NCI-H526 (cell line): ENCODE measurements at places on chromosomes 11 and 22.

- no peak for DNase-seq
Observed at GRCh38 chr11:19832901-19833300, 120.3 kb downstream of the NAV2 start.

DNA sequence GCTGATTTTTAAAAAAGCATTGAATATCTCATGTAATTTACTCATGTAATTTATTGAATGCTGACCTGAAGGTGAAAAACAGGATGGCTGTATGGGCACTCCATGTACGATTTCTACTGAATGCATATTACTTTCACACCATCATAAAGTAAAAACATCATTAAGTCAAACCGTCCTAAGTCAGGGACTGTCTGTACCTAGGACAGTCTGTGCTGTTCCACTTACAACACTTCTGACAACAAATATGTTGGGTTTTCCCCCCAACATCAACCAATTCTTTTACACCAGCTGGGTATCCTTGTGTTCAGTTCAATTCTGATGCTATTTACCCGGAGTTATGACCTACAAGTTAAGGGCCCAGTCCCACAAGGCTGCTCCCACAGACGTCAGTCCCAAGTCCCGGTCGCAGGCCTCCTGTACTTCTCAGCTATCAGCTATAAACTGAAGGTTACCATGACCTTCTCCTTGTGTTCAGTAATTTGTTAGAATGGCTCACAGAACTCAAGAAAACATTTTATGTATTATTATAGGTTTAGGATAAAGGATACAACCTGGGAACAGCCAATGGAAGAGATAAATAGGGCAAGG lies 17.0 kb downstream of the UVRAG start:
- DNase-seq = no peak

GRCh38 chr11:72676861-72677341 lies 2.7 kb upstream of the PDE2A start:
- DNase-seq = no peak

DNA sequence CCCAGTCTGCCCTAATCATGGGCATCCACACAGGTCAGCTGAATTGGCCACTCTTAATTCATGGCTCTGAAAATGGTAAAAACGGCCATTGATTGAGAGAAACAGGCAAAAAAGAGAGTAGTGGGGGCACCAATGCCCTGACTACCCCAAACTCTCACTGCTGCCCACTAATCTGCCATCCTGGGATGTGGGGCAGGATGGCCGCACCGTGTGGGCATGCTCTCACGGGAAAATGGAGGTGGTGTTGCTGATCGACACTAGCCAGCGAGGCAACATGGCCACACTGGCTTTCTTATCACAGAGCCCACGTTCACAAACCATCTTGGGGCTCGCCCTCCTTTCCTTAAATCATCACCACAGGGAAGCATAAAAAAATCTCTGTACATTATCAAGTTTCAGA lies 11.2 kb upstream of the TUB start:
- no peak for DNase-seq

GRCh38 chr11:44615041-44615755 lies 49.7 kb downstream of the CD82 start:
- no peak for DNase-seq

- no peak for DNase-seq
Observed at GRCh38 chr11:114610984-114611944, 15.7 kb upstream of the NXPE4 start.

GRCh38 chr11:28140689-28141455 lies 32.7 kb downstream of the METTL15 start:
- DNase-seq = no peak

DNA sequence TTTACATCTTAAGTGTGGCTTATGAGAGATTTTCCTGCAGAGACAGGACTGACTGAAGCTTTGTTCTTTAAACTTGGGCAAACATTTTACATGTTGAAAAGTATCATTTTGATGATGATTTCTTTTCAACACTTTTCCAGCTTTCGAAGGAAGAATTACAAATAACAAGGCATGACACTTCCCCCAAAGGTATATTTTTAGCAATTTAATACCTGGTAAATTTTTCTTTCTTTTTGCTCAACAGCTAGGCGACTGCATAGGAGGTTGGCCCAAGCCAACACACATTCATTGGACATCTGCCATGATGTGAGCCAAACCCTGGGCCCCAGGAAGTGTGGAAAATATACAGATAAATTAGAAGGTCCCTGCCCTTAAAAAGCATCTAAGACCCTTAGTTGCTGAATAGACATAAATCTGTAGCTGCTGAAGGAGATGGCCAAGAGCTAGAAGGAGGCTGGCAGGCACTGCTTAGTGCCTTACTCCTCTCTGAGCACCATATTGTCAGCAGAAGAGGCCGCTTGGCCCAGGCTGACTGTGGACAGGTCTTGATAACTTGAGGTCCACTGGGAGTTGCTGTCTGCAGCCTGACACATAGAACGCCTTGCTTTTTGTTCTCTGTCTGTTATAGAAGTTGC lies 53.3 kb upstream of the CD44 start:
- DNase-seq = no peak

DNA sequence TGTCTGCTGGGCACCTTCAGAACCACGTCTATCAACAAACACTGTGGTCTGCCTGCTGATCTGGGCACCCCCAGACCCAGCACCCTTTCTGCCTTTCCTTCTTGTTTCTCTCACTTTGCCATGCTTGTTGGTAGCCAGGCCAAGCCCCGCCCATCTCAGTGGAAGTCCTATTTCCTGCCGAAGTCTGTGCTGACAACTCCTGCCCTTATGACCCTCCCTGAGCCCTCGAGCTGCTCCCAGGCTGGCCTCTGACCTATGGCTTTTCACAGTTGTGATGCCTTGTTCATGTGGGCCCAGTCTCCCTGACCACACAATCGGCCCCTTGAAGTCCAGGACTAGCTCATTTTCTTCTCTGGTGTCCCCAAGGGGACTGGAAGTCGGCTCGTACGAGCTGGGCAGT lies 132.1 kb downstream of the DSCAML1 start:
- no peak for DNase-seq

DNA sequence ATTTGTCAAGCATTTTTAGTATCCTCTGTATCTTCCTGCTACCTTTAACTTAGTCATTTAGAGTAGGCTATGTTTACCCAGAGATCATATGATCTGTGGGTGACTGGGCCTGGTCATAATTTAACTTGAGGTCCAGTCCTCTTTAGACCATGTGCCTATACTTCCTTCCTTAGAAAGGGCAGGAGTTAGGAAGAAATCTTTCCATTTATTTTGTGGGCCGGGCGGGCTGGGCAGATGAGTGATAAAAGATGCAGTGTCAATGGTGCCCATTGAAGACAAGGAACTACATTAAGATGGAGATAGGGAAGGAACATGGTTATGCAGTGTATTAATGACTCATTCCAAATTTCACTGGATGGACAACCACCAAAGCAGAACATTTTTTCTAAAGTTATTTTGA lies 30.9 kb upstream of the PDE3B start:
- no peak for DNase-seq

DNA sequence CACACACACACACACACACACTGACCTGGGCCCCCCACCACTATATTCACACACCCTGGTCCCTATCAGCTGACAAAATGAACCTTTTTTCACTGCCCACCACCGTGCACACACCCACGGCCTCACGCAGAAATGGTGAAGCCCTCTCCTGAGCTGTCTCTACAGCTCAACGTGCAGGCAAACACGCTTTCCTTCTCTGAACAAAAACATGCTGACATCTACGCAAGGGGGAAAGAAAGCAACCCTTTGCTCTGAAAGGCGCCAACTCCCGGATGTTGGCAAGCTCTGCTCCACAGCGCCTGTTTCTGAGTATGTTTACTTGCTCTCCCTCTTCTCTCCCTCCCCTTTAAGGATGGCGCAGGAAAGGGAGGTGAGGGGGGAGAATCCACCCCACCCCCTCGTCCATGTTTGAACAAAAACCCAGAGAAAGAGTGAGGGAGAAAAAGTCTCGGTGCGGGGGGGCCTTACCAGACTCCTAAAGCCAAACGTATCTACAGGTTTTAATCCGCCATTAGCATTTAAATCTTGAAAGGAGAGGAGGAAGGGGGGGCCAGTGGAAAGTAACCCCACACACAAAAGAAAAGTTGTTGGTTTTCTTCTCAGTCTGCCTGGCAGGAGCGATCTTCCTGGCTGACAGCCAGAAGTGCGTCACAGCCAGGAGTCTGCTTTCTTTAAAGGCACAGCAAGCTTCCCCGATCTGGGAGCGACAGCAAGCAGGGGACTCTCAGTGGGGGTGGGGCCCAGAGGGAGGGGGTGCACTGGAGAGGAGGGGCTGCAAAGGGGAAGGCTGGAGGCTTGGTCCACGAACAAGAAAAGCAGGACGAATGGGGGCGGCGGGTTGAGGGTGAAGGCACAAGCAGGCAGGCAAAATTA lies 39.6 kb downstream of the NUMA1 start:
- DNase-seq = peak; percentile 82

GRCh38 chr11:59273373-59273841 lies 60.7 kb upstream of the MPEG1 start:
- no peak for DNase-seq
